ENCODE measurements at places on chromosomes 16 and 17.

DNA sequence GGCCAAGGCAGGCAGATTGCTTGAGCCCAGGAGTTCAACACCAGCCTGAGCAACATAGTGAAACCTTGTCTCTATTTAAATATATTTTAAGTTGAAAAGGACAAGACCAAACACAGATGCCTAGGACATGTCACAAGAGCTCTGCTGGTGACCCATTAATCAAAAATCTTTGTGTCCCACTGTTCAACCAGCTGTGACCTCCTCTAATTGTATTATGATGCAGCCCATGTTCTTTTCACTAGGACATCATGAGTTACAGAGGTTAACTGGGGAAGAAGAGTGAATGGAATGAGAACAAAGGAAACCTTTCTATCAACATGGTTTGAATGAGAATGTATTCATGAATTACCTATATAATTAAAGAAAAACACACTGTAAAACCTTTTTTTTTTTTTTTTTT lies 7.0 kb downstream of the EFTUD2 start:
- DNase-seq = no peak

DNA sequence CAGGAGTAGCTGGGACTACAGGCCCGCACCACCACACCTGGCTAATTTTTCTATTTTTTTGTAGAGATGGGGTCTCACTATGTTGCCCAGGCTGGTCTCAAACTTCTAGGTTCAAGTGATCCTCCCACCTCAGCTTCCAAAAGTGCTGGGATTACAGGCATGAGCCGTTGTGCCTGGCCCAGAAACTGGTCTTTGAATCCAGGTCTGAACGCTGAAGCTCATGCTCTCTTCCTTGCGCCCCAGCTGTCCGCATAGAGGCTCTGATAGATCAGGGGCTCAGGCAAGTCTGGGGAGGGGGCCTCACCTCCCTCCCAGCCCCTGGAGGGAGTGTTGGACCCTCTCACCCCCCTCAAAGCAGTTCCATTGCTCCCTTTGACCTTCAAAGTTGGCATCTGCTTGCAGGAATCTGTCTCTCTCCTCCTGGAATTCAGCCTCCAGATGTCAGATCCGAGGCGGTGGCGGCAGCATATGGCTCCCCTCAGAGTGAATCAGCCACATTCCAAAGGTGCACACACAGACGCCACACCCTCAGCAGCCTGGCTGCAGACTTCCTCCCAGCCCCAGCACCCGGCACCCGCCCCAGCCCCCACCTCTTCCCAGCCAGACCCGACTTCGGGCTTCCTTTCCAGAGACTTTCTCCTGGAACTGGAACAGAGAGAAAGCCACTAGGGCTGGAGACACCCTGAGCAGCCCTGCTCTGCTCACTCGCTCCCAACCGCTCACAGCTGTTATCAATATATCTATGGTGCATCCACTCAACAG lies 16.9 kb upstream of the GLIS2 start:
- peak; percentile 75 for DNase-seq

GRCh38 chr17:80110447-80110812 lies 9.0 kb downstream of the GAA start:
- DNase-seq = no peak

- DNase-seq = peak; percentile 84
Observed at GRCh38 chr17:64385187-64386083, 5.2 kb downstream of the PECAM1 start.

DNA sequence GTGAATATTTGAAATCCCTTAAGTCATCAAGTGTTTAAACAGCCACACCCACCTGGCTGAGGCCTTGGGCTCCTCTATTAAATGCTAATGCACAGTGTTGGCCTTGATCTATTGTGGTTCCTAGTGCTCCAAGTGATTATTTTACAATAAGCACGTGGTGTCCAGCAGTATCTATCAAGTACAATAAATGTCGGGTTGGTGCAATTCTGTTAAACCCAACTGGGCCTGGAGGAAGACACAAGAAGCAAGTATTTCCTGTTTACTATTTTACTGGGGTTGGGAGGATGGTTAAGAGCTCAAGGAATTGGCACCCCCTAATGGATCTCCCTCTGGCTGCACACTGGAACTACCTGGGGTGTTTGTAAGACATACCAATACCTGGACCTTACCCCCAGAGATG lies 72.1 kb upstream of the HNF1B start:
- DNase-seq = no peak

DNA sequence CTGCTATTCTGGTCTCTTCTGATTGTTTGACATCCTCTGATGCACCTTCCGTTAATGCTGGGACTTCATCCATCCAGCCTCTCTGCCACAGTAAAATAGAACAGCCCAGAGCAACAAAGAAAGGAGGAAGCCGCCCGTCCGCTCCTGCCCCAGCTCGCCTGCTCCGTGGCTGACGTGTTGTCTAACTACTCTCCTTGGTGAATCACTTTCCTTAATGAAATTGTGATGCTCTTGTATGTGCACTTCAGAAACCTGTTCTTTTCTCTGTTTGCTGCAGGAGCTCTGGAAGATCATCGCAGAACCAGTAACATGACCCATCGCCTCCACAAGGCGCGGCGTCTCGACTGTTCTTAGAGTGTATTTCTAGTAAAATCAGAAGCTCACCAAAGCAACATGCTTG lies 24.3 kb downstream of the METTL22 start:
- DNase-seq = no peak

DNA sequence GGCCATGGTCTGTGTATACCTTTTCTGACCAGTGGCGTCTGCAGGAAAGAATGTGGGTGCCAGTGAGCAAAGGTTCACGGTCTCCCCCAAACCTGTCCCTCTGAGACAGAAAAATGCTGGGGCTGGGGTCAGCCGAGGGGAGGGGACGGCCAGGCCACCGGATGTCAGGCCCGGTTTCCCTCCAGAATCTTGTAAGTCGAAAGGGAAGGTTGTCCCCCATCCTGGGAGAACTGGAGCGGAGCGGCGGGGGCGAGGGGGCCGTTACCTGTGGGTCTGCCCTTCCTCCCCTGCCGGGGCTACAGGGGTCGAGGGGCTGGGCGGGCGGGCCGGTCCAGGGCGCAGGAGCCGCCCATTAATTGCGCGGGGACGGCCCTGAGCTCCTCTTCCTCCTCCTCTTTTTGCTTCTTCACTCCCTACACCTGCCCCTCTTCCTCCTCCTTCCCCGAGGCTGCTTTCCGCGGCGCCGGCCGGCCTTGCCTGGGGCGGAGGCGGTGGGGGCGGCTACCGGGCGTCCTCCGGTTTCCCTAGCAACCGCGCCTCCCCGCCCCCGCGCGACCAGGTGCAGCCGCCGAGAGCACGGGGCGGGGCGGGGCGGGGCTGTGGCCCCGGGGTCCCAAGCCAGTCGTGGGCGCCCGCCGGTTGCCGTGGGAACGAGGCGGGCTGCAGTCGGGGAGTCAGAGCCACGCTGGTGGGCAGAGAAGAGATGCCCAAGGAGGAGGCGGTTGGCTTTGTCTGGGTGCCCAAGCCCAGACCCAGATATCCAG lies at the start of gene MARCHF10:
MARCHF10 (minus strand) TSS at position 503 of the 764 bp plus-strand sequence. CDS start 6,579 bp downstream, outside the sequence.
- DNase-seq = no peak

- no peak for DNase-seq
Observed at GRCh38 chr16:22425847-22426246, 51.4 kb upstream of the CDR2 start.

DNA sequence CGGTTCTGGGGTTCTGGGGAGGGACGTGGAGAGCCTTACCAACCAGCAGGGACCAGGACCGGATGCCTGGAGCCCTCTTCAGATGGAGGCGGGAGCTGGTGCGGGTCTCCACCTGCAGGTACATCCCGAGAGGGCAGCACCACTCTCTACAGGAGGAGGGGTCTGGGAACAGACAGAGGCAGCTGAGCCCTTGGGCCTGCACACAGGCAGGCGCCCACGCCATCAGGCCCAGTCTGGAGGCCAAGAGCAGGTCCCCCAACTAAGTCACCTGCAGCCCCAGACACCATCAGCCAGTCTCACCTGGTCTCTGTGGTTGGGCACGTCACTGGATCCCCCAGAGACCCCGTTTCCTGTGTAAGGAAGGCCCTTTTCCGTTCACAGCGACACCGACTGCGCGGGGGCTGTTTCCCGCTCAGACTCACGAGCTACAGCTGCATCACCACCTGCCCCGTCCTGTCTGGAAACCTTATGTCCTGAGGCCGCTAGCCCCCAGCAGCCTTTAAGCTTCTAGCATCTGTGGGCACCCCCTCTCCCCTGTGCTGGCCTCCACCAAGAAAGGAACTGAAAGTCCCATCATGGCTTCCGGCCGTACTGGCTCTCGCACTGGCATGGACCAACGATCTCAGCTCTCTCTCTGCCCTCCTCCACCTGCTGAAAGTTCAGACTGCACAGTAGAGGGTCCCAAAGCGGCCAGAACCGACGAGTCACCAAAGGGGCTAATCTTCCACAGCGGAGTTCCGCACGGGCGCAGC lies 1.2 kb downstream of the CYBC1 start:
- no peak for DNase-seq

DNA sequence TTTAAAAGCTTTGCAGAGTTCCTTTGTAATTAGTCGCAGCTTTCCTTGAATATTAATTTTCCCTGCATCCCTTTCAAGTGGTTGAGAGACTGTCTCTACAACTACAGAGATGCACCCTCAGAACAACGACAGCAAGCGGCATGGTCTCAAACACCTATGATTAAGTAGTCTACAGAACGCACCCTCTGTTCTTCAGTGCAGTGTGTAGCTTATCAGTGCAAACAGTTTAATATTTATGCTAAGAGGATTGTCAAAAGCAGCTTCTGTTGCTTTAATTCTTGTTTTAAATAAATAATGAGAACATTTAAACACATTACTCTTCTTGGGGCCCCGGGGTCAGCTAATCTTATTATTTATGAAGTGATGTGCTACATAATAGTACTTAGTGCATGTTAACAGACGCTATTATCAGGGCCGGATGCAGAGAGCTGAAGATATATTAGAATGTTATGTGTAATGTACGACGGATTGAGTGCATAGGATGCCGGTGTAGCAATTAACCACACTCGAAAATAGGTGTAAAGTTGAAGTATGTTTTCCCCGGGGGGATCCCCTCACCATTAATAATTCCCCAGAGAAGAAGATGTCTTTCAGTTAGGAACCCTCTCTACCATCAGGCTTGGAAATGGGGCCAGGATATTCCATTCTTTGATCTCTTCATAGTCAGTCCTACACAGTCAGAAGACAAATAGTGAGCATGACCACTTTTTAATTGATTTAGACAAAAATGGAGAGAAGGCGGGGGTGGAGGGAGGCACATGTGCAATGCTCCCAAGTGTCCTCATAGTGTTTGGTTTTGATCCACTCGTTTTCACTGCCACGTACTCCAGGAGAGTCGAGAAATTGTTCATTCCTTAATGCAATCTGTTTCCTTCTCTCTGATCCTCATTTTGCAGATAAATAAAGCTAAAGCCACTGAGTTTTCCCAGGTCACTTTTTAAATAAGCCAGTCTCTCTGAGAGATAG lies 176.3 kb downstream of the IRX3 start:
- no peak for DNase-seq
